ENCODE measurements at places on chromosomes 1 and 21.

- DNase-seq: no peak
Observed at GRCh38 chr1:12245116-12245515, 15.3 kb downstream of the VPS13D start.

GRCh38 chr1:204255225-204255624 is 41.4 kb upstream of the GOLT1A start:
- no peak for DNase-seq

DNA sequence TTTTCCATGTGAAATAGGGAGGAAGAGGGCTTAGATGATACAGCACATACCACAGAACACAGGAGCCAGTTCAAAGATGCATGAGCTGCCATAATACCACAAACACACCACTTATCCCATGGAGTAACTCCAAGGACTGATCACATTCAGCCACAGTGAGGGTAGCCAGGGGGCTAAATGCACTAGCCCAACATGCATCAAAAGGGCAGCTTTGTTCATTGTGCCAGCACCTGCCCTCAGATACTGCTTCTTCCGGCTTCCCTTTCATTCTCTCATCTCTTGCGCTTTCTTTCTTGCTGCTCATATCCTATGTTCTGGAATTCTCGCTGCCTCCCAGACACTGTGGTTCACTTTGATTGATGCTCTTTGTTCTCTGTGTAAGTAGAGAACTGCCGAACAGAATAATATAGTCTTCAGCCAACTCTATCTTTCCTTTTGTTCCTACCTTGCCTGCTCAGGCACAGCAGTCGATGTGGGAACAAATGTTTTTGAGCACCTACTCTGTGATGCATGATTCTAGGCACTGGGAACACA is 50.0 kb upstream of the SYT6 start:
- DNase-seq: no peak

DNA sequence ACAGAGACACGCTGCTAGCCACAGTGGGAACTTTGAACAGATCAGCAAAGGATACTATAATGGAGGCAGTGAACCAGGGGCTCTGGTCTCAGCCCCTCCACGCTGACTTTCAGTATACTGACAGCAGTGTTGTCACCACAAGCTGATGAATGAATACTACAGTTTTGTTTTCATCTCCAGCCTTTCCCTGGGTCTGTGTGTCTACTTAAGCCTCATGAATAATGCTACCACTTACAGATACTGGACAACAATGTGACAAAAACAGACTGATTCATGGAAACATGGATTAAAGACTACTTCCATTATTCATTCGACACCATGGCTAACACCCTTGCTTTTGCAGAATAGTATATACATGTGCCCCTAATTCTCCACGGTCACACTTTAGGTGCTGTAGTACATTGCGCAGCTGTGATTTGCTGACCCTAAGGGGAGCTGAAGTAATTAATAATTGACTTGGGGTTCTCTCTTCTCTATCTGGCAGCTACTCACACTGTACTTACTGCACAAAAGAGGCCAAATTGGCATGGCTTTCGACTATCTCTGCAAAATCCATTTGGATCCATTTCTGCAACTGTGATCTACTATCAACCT is 203.2 kb upstream of the LYPLAL1 start:
- DNase-seq: no peak

- DNase-seq: no peak
Observed at GRCh38 chr1:168170564-168171508, 7.9 kb upstream of the TIPRL start.

- peak; percentile 74 for DNase-seq
Observed at GRCh38 chr1:55443175-55443915, 228.2 kb upstream of the USP24 start.

- DNase-seq: no peak
Observed at GRCh38 chr1:114314098-114314497, 160.4 kb upstream of the SYT6 start.

- no peak for DNase-seq
Observed at GRCh38 chr1:60746278-60746791, 336.0 kb upstream of the NFIA start.

DNA sequence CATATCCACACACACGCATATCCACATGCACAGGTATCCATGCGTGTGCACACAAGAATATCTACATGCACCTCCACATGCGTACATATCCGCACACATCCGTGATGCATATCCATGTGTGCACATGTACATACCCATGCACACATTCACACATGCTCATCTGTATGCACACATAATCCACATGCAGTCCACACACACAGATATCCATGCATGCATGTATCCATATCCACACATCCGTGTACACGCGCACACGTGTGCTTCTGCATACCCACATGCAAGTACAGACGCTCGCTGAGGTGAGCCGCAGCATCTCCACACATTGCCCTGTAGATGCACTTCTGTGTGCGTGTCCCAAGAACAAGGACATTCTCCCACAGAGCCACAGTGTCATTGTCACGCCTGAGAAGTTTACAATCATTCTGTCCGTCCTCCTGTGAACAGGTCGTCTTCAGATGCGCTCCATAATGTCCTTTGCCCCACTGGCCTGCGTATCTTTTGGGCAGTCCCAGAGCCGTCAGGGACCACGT is 43.4 kb downstream of the COL18A1 start:
- no peak for DNase-seq

GRCh38 chr1:51564124-51564523 is 45.1 kb upstream of the EPS15 start:
- no peak for DNase-seq

GRCh38 chr1:59509341-59509875 is 212.5 kb downstream of the FGGY start:
- no peak for DNase-seq

Data from amniotic stem cell (primary cell).